ENCODE measurements at places on chromosomes 4 and X.

GRCh38 chr4:151641167-151641566 lies 119.6 kb downstream of the GATB start:
- no peak for DNase-seq

DNA sequence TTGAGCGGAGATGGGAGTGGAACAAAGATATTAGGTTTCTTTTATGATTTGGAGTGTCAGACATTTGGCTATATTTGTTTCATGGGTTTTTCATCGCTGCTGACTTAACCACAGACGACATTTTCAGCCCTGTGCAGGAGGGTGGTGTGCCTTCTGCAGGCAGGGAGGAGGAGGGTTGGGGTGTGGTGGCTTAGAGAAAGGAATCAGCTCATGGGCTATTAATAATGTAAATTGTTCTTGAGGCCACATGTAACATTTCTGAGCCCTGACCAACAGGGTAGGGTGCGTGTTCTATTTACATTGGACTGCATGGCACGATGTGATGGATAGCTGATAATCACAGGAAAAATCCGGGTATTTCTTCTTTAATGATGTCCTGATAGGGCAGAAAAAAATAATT lies 67.6 kb downstream of the POLA1 start:
- no peak for DNase-seq

GRCh38 chr4:48141048-48141447 lies 7.0 kb upstream of the TXK start:
- DNase-seq: peak; percentile 41

DNA sequence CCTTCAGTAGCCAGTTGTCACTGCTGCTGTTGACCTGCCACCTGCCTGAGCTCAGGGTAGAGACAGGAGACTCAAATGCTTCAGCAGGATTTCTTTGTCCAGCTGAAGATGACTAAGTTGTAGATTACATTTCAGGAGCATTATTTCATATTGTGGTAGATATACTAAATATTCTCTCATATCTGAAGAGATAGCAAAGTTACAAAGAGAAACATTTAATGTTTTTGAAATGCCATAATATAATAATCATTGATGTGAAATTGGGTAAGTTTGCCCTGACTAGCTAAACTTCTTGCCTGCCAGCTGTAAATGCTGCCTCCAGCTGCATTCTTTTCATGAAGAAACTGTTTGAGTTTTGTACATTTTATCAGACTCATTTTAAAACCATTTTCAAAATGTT lies 247.6 kb upstream of the CNKSR2 start:
- DNase-seq: no peak

GRCh38 chr4:73275318-73275654 lies 16.7 kb upstream of the ANKRD17 start:
- DNase-seq: no peak

DNA sequence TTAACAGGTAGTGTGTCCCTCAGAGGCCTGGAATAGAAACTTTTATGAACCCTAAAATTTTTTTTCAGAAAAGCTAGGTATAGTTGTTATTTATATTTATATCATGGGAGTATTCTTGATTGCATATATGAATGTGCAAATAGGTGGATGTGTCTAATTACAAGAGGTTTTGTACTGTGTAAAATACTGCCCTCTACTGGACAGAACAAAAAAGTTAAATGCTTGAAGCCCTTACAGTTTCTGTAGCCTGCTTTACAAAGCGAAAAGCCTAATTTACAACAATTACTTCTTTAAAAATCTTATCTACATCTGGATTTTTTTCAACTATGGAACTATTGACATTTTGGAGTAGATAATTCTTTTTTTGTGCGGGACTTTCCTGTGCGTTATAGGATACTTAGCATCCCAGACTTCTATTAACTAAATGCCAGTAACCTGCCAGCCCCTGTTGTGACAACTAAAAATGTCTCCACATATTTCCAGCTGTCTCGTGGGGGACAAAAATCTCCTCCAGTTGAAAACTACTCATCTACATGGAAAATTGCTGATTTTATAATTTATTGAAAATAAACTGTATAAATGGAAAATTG lies 35.1 kb downstream of the ENPEP start:
- DNase-seq: peak; percentile 54

DNA sequence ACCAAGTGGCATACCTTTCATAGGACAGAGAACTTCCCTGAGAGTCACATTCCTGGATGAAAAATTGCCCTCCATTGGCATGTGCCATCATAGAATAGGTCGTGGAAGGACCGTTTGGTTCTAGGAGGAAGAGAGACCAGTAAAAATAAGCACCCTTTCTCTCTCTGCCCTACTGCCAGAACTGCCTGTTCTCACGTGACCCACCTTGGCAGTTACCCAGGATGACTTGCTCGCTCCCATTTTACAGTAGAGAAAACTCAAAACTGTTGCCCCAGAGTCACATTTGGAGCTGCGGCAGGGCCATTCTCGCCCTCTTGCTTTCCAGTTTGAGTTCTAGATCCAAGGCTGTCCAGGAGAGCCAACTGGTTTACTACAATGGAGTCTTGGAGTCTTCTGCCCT lies 1.1 kb upstream of the NLGN3 start:
- DNase-seq: no peak

DNA sequence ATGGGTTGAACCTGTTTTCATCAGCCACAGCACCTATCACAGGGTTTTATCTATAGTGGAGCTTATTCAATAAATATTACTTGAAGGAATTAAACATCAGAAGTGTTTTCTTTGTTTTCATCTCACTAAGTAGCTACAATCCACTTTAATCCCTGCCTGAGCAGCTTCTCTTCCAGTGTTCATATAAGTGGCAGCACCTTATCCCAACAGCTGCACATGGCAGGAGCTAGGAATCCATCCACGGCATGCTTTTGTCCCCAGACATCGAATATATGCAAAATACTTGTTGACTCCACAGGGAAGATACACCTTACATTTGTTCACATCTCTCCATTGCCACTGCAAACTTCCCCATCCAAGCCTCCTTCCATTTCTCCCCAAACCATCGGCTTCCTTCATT lies 549.8 kb upstream of the FAM241A start:
- DNase-seq: no peak

DNA sequence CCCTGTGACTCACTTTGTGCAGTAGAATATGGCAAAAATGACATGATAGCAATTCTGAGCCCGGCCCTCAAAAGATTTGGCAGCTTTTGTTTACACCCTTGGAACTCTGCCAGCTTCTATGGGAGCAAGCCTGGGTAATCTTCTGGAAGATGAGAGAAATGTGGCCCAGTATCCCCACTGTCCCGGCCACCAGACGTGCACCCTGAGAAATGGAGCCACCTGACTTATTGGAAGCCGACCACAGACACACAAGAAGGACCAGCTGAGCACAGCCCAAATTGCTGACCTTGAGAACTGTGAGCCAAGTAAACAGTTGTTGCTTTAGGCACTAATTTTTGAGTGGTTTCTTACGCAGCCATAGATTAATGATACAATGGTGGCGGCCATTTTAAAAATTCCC lies 197.0 kb downstream of the STIM2 start:
- no peak for DNase-seq

- no peak for DNase-seq
Observed at GRCh38 chr4:151000747-151001429, 14.2 kb downstream of the LRBA start.

GRCh38 chrX:25012433-25012735 lies 3.4 kb downstream of the ARX start:
- DNase-seq: no peak

GRCh38 chr4:133320576-133321170 lies 171.6 kb downstream of the PCDH10 start:
- peak; percentile 12 for DNase-seq

DNA sequence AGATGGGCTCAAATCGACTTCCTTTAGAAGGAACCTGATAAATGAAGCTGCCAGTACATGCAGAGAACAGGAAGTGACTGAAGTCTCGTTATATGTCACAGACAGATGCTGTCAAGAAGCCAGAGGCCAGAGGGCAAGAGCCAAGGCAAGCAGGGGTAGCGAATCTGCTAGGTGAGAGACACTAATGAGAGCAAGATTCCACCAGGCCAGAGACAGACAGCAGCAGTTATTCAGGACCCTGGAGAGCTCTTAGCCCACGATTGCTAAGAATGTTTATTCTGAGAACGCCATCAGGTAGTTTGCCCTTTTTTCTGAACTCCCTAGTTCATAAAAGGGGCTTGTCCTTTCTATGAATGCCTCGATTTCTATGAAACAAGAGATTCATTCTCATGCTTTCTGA lies 73.7 kb downstream of the BEND2 start:
- DNase-seq: peak; percentile 15

- DNase-seq: no peak
Observed at GRCh38 chr4:20203508-20203907, 48.2 kb upstream of the SLIT2 start.

DNA sequence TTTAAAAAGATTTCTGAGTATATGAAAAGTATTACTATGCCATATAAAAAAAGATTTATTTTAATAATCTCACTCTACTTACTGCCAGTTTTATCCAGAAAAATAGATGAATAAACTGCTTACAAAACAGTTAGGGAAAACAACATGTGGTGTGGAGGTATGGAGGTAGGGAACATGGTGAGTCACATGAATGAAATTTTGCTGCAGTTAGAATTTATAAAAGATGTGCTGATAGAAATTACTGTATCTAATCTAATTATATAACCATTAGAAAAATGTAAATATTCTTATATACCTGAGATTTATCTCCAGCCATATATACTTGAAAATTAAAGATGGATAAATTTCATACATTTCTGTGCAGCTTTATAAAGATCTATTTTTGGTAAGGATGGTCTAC lies 184.0 kb upstream of the ANK2 start:
- no peak for DNase-seq

GRCh38 chrX:4263030-4263803 lies 549.8 kb upstream of the PRKX start:
- DNase-seq: no peak

- no peak for DNase-seq
Observed at GRCh38 chrX:65610481-65610880, 57.0 kb upstream of the MSN start.

- DNase-seq: no peak
Observed at GRCh38 chr4:139589336-139590018, 33.5 kb upstream of the SETD7 start.

- DNase-seq: no peak
Observed at GRCh38 chrX:74405973-74406489, 15.3 kb upstream of the SLC16A2 start.

DNA sequence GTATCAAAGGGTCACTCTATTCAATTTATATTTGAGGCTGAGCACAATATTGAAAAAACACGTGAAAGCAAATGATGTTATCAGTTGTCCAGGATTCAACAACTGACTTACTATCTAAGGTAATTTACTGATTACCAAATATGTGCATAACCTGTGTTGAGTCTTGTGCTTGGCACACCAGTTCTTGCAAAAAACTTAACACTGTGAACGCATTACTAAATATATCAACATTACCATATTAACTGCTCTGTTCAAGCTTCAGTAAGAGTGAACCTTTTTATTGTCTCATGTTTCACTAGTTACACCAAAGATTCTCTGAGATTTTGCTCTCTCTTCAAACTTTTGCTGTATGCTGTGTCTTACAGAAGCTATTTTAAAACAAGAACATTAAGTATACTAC lies 38.4 kb downstream of the PPARGC1A start:
- no peak for DNase-seq

- no peak for DNase-seq
Observed at GRCh38 chr4:116544946-116545345, 540.4 kb downstream of the TRAM1L1 start.

DNA sequence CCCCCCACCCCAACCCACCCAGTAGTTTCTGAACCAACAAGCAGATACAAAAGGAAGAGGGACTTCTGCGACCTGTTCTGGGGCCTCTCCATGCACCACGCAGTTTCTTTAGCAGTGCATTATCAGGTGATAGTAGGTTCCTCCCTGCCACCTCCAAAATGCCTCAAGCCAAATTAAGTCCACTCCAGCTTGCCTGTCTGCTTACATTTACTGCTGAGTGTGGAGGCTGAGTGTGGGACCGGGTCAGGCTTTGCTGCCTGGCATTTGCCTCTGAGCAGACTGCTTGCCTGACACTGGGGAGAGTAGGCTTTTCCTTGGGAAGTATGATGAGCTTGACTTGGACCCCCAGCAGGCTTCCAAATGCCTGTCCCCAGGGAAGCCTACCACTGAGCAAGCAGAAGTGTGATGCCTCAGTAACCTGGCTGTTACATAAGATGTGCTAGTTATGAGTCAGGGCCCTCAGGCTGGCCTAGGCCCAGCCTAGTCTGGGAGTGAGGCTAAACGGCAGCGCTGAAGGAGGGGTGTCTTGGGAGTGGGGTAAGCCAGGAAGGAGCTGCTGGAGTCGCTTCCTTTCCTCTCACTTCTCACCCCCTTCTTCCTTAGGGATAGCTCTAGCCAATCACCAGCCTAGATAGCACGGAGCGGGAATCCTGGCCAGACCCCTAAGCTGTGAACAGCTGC lies 9.0 kb downstream of the TSC22D3 start:
- no peak for DNase-seq
